ENCODE measurements at places on chromosomes 5 and 9.
A peak's percentile ranks its signal among the peaks of the same experiment; 100 is the strongest.

- no peak for DNase-seq
These were observed 605 bp downstream of the CHSY3 start for GRCh38 chr5:129904667-129905472.

DNA sequence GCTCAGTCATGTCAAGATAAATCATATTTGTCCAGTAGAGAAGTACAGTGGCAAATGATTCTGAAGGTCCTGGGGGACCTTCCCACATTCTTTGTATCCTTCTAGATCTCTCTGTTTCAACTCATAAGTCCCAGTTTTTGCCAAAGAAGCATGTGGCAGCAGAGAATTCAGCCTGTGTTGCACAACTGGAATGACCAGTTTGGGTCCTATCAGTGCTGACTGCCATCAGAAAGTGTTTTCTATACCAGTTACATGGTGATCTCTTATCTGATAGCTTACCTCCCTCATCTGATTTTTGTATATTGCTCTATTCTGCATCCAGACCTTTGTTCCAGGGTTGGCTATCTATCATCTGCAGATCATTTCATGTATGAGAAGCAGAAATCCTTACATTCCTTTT lies 21.7 kb downstream of the GM2A start:
- no peak for DNase-seq

- no peak for DNase-seq
These were observed 3.3 kb upstream of the TSLP start for GRCh38 chr5:111068213-111068612.

DNA sequence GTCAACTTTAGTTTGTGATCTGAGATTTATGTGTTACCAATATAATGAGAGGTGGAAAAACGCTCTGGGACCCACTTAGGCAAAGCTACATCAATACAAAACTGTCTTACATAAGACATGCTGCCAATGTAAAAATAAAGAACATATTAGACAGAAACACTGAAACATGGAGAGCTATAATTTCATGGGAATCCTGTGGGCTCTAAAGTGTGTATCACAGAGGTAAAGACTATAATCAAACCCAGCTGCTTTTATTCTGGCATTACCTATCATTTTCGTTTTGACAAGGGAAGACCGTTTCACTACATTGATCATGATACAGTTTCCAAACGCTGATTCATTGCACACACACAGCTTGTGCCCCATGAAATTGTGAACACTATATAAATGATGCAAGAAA lies 400.5 kb upstream of the TUSC1 start:
- DNase-seq: no peak

GRCh38 chr5:10485142-10485795 lies 43.6 kb downstream of the ROPN1L start:
- DNase-seq: peak; percentile 97

DNA sequence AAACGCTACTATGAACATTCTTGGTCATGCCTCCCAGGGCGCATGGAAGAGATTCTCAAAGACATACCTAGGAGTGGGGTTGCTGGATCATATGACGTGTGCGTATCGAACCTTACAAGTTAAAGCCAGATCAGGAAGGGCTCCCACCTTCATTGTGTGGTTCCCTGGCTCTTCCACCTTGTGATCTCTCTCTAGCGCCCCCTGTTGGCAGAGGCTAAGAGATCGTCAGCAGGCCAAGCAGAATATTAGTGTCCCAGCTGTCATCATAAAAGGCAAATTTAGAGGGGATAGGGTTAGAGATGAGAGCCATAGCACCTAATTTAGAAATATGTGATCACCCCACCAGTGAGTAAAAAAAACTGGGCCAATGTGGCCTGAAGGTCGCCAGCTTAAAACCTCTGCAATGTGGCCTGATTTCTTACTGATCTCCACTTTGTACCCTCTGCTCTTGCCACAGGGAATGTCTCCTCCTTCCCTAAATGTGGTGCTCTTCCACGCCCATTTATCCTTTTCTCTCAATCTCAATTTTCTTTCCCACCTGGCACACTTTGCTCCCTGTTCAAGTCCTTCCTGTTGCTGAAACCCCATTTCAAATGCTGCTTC lies 91.7 kb upstream of the SHB start:
- DNase-seq: no peak

- DNase-seq: no peak
These were observed 38.7 kb downstream of the NEURL1B start for GRCh38 chr5:172679628-172680212.

DNA sequence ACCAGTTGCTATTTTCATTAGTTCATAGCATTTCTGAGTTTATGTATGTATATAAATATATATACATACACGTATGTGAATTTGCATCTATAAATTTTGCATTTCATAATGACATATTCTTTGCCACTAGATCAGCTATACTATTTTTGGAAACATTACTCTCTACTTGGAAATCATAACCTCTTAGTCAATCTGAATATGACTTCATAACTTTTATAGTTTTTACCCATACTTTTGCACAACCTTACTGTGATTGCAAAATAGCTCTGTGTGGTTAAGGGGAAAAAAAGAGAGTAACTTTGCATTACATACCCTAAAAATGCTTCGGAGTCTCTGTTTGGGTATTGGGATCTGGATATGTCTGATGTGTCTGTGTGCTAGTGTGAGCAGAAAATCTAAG lies 44.9 kb upstream of the ADAMTSL1 start:
- DNase-seq: peak; percentile 30

GRCh38 chr5:54309691-54310432 lies 511 bp downstream of the ARL15 start:
- DNase-seq: no peak

- no peak for DNase-seq
These were observed 20.4 kb upstream of the IER5L start for GRCh38 chr9:129198319-129199043.

DNA sequence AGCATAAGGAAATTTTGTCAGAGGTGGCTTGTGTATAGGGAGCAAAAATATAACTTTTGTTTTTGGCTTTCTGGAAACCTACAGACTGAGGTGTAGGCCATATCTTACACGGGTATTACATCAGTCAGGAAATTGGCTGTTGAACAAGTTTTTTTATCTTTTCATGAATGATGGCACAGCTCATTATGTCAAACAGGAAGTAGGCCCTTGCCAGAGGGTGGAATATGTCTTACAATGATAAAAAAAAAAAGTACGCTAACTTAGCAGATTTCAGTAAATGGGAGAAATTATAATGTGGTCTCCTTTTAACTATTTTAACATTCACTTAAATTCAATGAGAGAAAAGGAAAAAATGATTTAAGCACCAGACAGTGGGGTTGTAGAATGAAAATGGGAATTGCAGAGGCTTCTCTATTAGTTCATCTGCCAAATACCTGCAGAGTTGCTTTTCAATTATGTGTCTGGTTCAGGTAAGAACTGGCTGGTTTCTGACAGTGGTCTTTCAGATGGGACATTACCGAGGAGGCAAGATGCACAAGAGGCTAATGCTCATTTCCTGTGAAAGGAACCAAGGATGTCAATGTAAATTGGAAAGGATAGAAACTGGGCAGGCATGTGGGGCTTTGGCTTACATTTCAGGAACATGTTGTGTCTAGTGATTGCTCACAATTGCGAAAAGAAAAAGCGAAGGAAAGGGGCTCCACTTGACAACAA lies 169.9 kb downstream of the NNT start:
- peak; percentile 90 for DNase-seq

DNA sequence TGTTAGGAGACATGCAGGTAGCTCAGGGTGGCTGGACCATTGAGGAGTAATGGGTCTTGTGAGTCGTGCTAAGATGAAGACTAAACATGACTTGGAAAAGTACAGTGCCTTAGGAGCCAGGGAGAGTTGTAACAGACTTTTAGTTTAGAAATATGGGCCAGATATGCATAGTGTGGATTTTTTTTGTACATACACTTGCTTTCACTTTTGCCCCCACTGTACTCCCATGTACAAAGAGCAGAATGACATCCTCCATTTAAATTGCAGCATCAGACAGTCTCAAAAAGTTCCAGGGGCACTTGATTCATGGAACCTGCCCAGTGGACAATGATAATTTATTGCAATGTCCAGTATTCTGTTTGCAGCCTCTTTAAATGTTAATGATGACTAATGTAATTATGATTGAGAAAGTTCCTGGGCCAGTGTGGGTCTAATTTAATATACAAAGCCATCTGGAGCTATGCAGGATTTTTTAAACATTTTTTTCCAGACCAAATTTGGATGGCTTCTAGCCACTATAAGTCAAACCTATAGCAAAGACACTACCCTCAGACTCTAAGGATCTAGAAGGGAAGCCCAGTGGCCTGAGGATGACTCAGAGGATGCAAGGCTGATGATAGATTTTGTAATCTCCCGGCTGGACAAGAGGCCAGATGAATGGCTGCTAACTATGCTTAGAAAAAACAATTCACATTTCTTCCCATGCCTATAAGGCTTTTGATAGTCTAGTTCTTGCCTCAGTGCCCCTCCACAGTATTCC lies 80.1 kb downstream of the TRPC7 start:
- no peak for DNase-seq

GRCh38 chr5:149415066-149415967 lies 36.2 kb upstream of the IL17B start:
- no peak for DNase-seq

DNA sequence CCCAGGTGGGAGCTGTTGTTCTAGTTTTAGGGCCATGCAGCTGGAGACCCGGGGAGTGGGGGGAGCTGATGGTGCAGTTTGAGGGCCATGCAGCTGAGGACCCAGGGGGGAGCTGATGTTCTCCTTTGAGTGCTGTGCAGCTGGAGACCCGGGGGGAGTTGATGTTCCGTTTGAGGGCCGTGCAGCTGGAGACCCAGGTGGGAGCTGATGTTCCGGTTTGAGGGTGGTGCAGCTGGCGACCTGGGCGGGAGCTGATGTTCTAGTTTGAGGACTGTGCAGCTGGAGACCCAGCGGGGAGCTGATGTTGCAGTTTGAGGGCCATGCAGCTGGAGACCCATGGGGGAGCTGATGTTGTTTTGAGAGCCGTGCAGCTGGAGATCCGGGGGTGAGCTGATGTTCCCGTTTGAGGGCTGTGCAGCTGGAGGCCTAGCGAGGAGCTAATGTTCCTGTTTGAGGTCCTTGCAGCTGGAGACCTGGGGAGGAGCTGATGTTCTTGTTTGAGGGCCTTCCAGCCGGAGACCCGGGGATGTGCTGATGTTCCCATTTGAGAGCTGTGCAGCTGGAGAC lies 14.6 kb downstream of the PDCD6 start:
- no peak for DNase-seq

DNA sequence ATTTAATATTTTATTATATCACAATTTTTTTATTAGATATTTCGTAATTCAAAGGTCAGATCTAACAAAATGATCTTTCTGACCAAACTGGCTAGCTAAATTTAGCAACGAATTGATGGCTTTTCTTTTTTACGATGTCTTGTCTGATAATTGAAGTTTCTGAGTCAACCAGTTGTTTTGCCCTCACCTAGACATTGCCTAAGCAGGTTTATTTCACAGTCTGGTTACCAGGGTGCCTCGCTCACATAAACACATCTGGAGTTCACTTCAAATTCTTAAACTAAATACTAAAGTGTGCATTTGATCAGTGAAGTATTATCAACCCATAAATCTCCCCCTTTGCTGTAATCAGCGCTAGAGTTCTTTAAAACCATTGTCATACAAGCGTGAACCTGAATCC lies 448.3 kb downstream of the TLE4 start:
- no peak for DNase-seq

GRCh38 chr9:21804331-21804730 lies 1.9 kb downstream of the MTAP start:
- no peak for DNase-seq

- peak; percentile 94 for DNase-seq
These were observed 3.7 kb upstream of the DENND1A start for GRCh38 chr9:123933440-123934212.

DNA sequence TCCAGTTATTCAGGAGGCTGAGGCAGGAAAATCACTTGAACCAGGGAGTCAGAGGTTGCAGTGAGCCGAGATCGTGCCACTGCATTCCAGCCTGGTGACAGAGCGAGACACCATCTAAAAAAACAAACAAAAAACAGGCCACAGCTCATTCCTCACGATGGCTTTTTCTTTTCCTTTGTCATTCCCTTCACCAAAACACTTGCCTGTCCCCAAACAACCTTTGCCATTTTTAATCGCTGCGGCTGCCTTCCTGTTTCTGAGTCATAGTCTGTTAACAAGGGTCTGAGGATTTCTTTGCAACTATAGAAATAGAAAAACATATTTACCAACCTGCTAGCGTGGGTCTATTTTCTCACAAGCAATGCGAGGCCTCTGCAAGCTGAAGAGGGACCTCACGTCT lies 123.0 kb upstream of the FSTL4 start:
- no peak for DNase-seq

DNA sequence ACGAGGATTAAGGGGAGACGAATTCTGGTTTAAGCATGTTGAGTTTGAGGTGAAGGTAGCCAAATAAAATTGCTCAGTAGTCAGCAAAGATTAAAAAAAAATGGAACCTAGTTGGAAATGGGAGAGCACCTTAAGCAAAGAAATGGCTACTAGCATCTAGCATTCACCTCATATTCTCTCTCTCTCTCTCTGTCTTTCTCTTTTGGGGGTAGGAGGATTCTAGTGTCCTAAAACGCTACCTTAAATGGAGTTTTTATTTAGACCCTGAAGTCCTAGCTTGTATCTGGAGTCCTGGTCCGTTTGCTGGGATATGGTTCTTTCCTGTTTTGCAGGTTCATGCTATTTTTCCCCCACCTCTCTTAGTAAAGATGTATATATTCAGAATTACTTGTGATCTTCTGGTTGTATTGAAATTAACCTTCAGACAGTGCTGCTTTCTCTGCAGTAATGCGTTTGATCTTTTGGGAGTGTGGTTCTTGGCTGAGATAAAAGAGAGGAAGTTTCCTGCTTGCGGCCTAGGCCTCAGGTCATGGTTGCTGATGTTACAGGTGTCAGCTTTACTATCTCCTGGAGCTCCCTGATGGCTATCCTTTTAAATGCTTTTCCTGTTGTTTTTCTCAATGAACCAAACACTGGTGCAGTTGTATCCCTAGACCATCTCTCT lies 8.0 kb downstream of the TGFBR1 start:
- DNase-seq: no peak

DNA sequence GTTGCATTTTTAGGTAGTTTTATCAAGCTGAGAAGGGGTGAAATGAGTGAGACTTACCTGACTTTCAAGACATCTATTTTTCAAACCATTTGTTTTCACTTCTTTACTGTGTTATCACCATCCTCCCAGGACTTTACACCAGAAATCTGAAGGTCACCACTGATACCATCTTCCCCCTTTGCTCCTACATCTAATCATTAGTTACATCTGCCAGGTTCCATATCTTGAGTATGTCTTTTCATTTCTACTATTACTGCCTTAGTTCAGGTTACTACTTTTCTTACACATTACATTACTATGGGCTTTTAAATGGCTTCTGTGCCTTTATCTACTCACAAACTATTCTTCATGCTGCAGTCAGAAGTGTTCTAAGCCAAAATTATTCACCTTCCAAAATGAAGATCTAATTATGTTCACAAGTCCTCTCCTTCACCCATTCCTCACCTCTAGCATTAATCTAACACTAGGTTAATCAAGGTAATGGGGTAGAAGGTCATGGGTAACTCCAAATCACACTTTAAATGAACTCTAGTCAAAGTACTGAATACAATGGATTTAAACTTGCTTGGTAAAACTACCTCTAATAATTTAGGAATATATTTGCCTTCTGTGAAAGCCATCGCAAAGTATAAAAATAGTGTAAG lies 2.1 kb upstream of the HSDL2 start:
- DNase-seq: no peak
